ENCODE measurements at places on chromosomes 5 and 9.

DNA sequence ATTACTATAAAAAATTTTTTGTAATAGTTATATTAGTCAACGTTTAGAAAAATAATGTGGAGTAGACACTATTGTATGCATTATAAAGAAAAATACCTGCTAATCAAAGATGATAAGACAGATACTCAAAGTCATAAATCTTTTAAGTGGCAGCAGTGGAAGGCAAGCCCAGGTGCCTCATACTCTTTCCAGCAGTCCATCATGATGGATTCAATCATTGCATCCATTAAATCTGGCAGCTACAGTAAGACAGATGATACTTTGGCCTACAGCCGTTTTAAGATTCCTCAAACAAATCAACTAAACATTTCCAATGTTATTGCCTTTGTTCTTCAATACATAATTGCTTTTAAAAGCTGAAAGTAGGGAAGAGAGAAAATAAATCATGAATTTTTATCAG lies 1392.9 kb upstream of the NUDT12 start:
- H3K36me3 ChIP-seq: no peaks in the 10 kb centered on the region
- no peaks in the 10 kb centered on the region for H3K27me3 ChIP-seq
- no peak overlapping the region for H3K4me3 ChIP-seq
- H3K4me1 ChIP-seq: peaks cover 1% of the 10 kb centered on the region
- H3K27ac ChIP-seq: no peak overlapping the region

- no peak overlapping the region for H3K4me3 ChIP-seq
- DNase-seq: no peak
- H3K27ac ChIP-seq: no peak overlapping the region
- H3K27me3 ChIP-seq: no peaks in the 10 kb centered on the region
These were observed 325.7 kb upstream of the WWC1 start for GRCh38 chr5:167965710-167966109.

GRCh38 chr9:90274725-90275124 lies 367.9 kb downstream of the DIRAS2 start:
- DNase-seq: no peak
- no peaks in the 10 kb centered on the region for H3K4me1 ChIP-seq
- H3K27me3 ChIP-seq: no peaks in the 10 kb centered on the region
- no peak overlapping the region for H3K4me3 ChIP-seq

GRCh38 chr9:37511016-37512010 lies 25.6 kb downstream of the POLR1E start:
- H3K4me3 ChIP-seq: no peak overlapping the region
- peaks cover 2% of the 10 kb centered on the region for H3K4me1 ChIP-seq
- DNase-seq: peak; percentile 47
- no peaks in the 10 kb centered on the region for H3K36me3 ChIP-seq

DNA sequence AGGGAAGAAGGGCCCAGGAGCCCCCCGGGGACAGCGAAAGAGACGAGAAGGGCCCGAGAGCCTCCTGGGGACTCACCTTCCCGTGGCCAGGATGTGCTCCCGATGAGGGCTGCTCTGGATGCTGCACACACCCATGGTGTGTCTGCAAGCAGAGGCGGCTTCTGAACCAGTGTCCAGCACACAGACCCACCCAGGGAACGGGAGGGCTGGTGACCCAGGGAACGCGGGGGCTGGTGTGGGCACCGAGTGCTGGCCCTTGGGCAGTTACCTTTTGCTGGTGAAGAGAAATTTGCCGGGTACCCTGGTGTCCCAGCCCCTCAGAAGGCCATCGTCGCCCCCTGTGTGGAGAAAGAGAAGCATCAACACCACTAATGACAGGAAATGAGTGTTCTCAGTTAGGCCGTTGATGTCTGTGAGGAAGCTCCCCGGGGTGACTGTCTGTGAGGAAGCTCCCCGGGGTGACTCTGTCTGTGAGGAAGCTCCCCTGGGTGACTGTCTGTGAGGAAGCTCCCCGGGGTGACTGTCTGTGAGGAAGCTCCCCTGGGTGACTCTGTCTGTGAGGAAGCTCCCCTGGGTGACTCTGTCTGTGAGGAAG lies 13.2 kb downstream of the MRPL41 start:
- no peak overlapping the region for H3K4me3 ChIP-seq
- peaks cover 3% of the 10 kb centered on the region for H3K4me1 ChIP-seq
- no peak for DNase-seq
- no peak overlapping the region for H3K27ac ChIP-seq
- peaks cover 5% of the 10 kb centered on the region for H3K27me3 ChIP-seq
- peaks cover 3% of the 10 kb centered on the region for H3K36me3 ChIP-seq

- H3K27ac ChIP-seq: no peak overlapping the region
- H3K4me3 ChIP-seq: no peak overlapping the region
- no peaks in the 10 kb centered on the region for H3K36me3 ChIP-seq
- H3K27me3 ChIP-seq: no peaks in the 10 kb centered on the region
- no peak for DNase-seq
- H3K4me1 ChIP-seq: no peaks in the 10 kb centered on the region
These were observed 278.1 kb upstream of the TNC start for GRCh38 chr9:115396071-115396529.
